ENCODE measurements at places on chromosomes 5 and 9. TPM values are rescaled to one million over a fixed set of nuclear protein-coding genes. Genes with fewer than 3 reads are reported as not detected.
A peak's percentile ranks its signal among the peaks of the same experiment; 100 is the strongest.

DNA sequence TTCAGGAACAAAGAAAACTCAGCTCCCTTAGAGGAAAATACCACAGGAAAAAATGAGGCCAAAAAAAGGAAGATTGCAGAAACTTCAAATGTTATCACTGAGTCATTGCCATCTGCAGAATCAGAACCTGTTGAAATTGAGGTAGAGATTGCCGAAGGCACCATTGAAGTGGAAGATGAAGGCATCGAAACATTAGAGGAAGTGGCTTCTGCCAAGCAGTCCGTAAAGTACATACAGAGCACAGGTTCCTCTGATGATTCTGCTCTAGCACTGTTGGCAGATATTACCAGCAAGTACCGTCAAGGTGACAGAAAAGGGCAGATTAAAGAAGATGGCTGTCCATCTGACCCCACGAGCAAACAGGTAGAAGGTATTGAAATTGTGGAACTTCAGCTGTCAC lies 30.8 kb upstream of the NIM1K start:
- DNase-seq: no peak

The PTGES gene
- polyA plus RNA-seq: 1.8 TPM

DNA sequence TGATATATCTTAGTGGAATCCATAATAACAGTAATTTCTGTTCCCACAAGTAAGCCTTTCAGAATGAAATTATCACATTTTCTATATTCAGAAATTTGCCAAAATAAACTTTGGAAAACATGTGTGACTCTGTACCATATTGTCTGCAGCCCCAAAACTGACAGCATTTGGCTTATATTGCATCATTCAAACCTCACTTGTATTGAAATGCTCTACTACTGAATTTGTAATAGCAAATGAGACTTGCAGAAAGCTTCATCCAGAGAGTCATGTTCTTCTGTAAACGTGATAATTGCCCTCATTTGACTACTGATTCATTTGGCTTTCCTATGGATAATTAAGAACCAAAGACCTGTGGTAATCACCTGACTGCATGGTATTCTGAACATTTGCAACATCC lies 1249.5 kb upstream of the CDH18 start:
- DNase-seq: no peak

DNA sequence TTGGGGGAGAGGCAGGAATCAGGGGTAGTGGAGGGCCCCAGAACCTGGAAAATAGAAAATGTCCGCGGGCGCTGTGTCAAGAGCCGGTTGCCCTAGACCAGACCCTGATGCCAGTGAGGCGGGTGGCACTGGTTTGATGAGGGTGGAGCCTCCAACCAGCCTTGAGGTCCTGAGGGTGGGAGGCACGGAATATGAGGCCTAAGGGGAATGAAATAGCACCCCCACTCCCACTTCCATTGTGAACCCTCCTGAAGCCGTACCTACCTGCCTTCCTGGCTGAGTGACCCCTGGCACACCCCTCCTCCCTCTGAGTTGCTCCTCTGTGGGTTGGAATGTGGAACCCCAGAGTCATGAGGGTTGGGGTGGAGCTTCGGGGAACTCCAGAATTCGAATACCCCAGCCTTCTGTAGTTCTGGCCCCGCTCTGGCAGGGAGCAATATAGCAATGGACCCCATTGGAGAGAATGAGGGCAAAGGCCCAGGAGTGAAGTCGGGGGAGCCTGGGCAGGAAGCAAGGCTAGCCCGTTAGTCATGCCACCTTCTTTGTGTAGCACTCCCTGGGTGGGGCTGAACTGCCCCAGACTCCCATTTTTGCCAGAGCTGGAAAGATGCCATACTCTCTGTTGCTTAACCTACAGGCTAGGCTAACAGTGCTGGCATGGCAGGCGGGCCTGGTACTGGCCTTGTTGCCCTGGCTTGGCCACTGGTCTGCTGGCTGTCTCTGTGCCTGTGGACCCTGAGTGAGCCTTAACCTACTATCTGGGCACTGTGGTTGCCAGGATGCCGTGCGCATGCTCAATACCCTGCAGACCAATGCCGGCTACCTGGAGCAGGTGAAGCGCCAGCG lies 1.0 kb downstream of the FPGS start:
- DNase-seq: no peak

DNA sequence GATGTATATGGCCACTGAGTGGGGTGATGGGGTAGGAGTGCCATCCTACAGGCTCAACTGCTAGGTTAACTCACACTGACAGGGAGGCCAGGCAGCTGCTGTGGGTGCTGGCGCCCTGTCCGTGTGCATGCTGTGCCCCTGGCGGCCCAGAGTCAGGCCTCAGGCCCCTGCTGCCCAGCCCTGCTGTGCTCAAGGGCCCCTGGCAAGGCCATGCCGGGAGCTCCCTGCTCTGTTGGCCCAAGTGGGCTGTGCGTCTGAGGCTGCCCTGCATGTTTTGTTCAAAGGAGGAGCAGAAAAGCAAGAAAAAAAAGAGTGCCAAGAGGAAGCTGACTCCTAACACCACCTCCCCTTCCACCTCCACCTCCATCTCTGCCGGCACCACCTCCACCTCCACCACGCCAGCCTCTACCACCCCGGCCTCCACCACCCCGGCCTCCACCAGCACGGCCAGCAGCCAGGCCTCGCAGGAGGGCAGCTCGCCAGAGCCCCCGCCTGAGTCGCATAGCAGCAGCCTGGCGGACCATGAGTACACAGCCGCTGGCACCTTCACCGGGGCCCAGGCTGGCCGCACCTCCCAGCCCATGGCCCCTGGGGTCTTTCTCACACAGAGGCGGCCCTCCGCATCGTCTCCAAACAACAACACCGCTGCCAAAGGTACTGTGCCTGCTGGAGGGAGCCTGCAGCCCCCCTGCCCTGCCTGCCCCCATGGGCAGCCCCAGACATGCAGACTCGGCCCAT lies 100.1 kb downstream of the PHF2 start:
- no peak for DNase-seq

DNA sequence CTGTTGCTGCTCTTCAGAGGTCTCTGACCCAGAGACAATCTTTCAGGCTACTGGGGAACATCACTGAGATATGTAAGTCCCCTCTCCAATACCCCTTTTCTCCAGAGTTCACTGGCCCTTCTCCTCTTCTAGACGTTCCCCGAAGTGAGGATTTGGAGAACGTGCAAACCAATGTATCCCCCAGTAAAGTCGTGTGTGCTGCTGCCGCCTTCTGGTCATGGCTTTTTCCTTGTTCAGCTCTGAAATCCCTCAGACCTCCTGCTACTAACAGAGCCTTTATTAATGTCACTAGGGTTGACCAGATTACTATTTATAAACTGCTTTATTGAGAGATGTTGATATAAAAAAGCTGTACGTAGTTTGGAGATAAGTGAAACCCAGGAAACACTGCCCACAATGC lies 1028.6 kb downstream of the CDH9 start:
- no peak for DNase-seq

The CCDC183 gene
- 4.8 TPM for polyA plus RNA-seq

The ARID3C gene
- polyA plus RNA-seq: not detected

DNA sequence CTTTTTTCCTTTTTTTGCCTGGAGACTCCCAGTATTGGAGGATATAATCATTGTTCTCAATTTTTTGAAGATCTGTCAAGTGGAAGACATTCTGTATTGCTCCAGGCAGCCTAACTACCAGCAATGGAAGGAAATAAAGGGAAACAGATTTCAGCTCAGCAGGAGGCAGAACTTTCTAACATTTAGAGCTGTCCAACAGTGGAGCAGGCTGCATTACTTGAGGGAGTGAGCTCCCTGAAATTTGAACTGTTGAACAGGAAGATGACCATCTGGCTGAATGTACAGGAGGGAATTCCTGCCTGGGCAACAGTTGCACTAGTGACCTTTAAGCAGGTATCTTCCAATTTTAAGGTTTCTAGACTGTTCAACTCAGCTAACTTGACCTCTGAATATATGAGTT lies 1.1 kb upstream of the GAPVD1 start:
- peak; percentile 68 for DNase-seq

The RASEF gene
- polyA plus RNA-seq: 3.4 TPM

GRCh38 chr5:65479527-65479926 lies 2.2 kb downstream of the ADAMTS6 start:
- DNase-seq: no peak

The CNTNAP3 gene
- 0.93 TPM for polyA plus RNA-seq

GRCh38 chr5:175751369-175751768 lies 93.5 kb downstream of the HRH2 start:
- no peak for DNase-seq

The FOXD4L4 gene
- not detected for polyA plus RNA-seq

GRCh38 chr5:103598997-103599566 lies 36.5 kb upstream of the NUDT12 start:
- DNase-seq: no peak

DNA sequence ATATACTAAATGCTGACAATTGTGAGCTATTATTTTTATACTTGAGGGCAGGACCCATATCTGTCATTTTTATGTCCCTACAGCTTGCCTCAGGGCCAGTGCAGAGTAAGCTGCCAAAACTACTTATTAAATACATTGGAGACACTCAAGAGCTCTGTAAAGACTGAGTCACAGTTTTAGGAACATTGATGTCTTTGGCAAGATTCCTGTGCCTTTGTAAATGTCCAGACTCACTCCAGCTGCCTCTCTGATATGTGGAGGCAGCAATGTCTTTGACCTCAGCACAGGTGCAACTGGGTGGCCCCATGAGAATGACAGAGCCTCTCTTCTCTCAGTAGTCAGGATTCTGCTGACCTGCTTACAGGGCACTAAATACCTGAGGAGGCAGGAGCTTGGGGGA lies 363.2 kb downstream of the OSTF1 start:
- no peak for DNase-seq

DNA sequence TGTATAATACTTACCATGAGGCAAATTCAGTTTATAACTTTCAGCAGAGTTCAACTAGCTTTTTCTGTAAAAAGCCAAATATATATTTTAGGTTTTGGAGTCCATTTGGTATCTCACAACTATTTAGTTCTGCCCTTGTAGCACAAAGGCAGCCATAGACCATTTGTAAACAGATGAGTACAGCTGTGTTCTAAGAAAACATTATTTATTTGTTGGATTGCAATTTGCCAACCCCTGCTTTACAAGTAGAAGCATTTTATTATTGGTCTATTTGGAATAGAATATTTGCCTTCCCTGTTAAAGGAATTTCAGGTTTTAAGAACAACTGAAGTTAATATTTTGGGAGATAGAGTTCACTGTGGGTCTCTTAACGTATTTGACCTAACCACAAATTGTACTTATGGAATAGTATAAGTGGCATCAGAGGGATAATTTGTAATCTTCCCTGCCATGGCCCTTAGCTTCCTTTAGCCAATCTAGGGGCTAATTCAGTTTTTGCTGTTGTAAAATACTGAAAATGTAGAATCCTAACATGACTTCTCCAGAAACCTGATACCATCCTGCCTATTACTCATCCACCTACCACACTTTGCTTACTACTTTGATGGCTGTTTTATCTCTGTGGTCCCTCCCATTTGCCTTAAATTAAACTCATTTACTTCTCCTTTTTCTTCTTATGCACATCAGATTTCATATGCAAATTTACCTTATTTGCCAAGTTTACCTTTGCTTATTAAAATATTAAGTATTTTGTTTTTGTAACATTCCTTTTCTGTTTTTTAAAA lies 109.2 kb downstream of the DMXL1 start:
- no peak for DNase-seq

- DNase-seq: no peak
Observed at GRCh38 chr5:142322747-142323479, 1.9 kb downstream of the SPRY4 start.

DNA sequence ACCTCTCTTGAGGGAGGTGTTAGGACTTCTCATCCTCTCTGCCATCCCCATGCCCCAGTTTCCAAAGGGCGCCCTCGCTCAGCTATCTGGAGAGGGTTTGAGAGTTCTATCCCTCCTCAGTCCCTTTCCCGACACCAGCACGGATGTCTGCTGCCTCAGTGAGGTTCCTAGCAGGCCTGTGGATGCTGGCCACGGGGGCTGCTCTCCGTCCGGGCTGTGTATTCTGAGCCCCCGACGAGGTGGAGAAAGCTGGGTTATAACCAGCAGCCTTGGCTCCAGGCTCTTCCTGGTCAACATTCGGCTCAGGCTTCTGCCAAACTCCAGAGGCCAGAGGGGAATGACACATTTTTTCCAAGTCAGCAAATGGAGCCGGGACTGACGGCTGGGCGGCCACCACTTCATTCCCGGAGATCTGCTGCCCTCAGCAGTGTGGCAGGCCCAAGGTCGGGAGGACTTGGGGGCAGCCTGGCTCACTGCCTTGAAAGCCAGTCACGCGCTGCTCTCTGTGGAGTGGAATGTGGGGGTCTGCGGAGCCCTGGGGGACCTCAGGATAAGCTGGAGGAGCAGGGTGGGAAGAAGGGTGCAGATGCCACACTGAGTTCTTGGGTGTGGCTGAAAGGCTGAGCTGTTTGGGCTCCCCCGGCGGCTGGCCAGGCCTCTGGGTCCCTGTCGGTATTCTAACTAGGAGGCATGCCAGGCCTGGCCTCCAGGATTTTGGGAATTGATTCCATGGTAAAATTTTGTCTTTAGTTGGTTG lies 27.4 kb downstream of the PTPA start:
- DNase-seq: no peak

DNA sequence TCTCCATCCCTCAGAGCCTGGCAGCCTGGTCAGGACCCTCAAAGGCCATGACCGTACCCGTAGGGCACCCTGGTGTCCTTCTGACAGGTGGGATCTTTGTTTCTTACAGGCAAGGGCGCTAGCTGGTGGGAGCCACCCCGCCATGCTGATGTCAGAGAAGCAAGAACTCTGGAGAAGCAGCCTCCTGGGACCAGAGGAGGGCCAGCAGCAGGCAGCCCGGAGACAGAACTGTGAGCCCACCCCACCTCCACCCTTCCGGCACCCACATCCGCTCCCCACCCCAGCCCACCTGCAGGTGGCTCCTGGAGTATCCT lies 42.2 kb upstream of the IL17B start:
- DNase-seq: no peak

DNA sequence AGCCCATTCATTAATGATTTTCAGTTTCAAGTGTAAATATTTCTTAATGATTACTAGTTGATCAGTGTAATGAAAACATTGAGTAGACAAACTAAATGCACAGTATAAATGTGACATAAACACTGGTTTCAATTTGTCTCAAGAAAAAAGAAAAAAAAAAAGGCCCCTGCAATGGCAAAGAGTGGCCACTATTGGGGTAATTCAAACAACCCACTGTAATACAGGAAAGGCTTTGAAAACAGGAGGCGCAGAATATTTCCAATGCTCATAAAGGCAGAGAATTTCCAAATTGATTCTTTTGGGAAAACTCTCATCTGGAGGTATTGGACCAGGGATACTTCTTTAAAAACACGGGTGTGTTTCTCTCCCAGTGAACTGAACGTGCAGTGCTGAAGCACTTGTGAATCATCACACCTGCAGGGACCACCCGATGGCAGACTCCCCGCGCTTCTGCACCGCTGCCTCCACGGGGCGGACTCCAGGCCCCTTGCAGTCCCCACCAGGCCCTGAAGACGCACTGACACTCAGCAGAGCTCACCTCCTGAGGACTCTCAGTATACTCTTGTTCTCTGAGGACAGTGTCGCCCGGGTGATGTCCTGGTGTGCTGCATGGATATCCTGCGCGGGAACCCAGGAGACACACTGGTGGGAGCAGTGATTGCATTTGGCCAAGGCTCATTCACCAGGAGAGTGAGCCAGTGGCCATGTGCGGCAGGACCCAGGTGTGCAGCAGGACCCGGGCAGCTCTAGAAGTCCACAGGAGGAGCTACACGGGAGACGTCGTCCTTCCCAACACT lies 227.6 kb upstream of the IRX4 start:
- DNase-seq: no peak

GRCh38 chr5:33474004-33474403 lies 33.2 kb downstream of the TARS1 start:
- DNase-seq: no peak

- DNase-seq: peak; percentile 13
Observed at GRCh38 chr9:107491081-107492053, 1.8 kb upstream of the KLF4 start.

The NME5 gene
- polyA plus RNA-seq: 5.1 TPM
